Stimulated activated CD8-positive, alpha-beta memory T cell treated with anti-CD3 and anti-CD28 coated beads, Interleukin-2, amount 100 ng/mL, for 1 hour (primary cell): ENCODE measurements at places on chromosomes 5 and 9.

DNA sequence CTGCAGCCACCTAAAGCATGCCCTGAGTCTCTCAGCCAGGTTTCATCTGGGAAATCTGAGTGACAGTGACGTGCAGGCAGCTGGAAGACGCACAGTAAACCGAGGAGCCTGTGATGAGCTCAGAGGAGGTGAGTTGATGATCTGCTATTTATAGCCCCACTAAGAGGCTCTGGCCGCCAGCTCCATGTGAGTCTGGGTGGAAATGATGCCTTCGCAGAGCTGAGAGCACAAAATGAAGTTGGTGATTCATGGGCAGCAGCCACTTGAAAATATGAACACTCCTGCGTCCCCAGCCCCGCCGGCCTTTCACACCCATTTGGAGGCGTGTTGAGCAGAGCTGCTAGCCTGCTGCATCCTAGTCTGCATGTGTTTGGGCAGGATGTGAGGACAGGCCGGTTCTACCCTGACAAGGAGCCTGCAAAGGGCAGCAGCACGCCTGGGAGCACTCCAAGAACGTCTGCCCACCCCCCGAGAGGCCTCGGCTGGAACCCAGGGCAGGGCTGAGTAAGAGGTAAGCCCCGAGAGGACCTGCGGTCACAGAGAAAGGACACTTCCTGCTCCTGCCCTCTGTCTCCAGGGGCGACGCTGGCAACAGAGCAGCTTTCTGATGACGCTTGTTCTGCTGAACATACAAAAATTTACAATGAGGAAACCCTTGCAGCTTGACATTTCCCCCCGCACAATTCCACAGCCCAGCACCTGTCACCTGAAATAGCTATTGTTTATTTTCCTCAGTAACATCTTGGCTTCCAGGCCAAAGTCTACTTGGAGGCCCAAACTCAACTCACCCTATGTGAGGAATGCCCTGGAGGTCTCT lies 25.1 kb upstream of the CDKN2AIPNL start:
- peak; percentile 15 for DNase-seq

DNA sequence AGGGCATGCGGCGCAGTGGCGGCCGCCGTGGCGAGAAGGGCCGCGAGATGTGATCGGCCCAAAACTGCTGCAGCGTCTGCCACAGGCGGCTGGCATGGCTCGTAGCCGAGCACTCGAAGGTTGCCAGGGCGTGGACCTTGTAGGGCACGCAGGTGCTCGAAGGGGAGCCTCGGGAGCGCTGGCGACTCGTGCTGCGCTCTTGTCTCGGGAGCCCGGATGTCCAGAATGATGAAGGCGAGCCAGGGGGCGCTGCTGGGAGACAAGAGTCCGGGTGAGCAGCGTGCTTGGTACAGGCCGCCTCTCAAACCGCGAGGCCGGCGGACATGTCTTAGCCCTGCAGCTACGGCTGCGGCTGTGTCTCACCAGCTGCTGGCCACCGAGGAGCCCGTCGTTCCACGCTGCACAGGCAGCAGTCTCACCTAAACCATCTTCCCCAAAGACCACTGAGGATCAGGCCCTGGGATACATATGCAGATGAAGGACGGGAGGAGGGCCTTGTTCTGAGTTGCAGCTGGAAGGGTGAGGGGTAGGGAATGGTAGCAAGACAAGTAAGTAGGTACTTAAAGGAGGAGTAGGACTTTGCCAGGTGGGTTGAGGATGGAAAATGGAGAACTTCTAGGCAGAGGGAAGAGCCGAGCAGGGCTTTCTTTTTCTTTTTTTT lies 1.7 kb downstream of the CBY3 start:
- DNase-seq, result peak; percentile 51

- DNase-seq, result no peak
Measured at GRCh38 chr5:172010278-172010677, 3.8 kb upstream of the FBXW11 start.

DNA sequence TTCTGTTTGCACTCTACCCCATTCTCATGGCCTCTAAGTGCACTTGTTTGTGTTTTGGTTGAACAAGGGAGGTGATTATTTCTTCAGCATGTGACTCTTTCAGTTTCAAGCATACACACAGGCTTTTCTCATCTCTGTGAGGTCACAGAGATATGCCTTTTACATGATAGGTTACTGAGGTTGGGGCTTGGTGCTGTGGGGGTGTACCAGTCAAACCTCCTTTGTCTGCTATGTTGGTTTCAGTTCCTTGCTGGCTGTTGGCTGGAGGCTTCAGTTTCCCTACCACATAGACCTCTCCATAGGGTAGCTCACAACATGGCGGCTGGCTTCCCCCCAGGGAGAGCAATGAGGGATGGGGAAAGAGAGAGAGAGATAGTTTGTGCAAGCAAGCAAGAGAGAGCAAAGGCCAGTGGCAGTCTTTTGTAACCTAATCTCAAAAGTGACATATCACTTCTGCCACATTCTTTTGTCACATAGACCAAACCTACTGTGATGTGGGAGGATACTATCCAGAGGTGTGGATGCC lies 96.7 kb upstream of the SEMA6A start:
- no peak for DNase-seq

- DNase-seq, result no peak
Measured at GRCh38 chr5:42349163-42349562, 74.1 kb upstream of the GHR start.

GRCh38 chr5:172383191-172383802 lies 71.0 kb downstream of the SH3PXD2B start:
- DNase-seq, result no peak

DNA sequence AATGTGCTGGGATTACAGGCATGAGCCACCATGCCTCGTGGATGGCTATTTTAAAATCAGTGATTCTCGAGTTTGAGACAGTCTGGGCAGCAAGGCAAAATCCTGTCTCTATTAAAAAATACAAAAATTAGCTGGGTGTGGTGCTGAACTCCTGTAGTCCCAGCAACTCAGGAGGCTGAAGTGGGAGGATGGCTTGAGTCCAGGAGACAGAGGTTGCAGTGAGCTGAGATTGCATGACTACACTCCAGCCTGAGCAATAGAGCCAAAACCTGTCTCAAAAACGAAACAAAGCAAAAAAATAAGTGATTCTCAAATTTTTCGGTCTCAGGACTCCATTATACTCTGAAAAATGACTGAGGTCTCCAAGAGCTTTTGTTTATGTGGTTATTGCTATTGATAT lies 47.9 kb upstream of the HSPA9 start:
- DNase-seq, result no peak

DNA sequence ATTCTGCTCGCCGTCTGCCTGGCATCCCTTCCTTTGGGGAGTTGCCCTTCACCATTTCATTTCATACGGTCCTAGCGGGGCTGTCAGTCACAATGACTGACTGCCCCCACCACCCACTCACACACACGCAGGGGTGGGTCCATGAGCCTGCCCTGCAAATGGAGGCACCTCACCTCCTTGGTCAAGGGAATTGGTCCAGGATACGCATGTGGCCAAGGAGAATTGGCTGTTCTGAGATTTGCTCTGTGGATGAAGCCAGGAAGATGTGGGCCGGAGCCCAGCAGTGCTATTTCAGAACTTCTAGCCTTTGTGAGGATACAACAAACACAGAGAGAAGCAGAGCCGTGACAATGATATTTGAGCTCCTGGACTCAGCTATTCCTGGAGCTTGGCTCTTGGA lies 17.0 kb downstream of the C1QTNF2 start:
- no peak for DNase-seq

DNA sequence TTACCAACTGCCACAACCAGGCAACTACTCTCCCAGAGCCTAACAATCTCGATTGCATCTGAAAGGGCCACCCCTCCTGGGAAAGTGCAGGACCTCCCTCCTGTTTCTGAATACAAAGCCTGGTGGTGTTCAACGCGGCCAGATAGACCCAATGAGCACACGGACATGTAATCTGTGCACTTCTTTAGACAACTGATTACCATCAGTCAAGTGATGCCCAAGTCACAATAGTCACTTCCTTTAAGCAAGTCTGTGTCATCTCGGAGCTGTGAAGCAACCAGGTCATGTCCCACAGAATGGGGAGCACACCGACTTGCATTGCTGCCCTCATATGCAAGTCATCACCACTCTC lies 739 bp downstream of the C9orf72 start:
- DNase-seq, result peak; percentile 14

DNA sequence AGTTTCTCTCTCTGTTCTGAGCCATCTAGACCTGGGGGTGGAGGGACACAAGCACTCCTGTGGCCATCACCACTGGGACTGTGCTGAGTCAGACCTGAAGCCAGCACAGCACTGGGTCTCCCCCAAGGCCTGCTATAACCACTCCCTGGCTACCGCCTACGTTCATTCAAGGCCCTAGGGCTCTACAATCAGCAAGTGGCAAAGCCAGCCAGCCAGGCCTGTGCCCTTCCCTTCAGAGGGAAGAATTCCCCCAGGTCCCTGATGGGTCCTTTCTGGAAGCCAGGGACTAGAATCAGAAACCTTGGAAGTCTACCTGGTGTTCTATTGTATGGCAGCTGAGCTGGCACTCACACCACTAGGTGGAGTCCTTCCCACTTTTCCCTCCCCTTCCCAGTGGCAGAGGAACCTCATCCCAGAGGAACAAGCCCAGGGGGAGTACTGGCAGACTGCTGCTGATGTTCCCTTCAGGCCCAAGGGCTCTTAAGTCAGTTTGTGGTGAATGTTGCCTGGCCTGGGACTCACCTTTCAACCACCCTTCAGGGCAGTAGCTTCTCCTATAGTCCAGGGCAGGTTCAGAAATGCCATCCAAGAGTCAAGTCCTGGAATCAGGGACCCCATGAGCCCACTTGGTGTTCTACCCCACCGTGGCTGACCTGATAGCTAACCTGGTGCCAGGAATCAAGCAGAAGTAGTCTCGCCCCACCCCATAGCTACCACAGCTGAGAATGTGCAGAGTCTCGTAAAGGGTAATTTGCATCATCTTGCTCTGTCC lies 20.0 kb downstream of the JMY start:
- no peak for DNase-seq

GRCh38 chr5:100803397-100803796 lies 99.7 kb downstream of the ST8SIA4 start:
- DNase-seq, result no peak

DNA sequence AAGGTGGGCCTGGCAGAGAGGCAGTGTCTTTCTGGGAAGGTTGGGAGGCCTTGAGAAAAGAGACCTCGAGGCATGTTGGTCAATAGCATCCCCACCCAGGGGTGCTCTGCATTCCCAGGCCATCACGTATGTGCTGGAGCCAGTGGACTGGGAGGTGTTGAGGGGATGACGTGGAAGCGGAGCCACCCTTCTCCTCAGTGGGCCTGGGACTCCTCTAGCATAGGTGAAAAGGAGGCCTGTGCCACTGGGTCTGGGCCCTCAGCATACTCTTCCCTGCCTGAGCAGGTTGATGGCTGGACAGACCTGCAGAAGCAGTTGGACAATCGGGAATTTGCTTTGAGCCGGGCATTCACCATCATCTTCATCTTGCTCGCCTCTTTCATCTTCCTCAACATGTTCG lies 25.5 kb downstream of the PITX1 start:
- DNase-seq, result no peak

GRCh38 chr5:132501961-132502931 lies 11.7 kb upstream of the IRF1 start:
- DNase-seq, result no peak

DNA sequence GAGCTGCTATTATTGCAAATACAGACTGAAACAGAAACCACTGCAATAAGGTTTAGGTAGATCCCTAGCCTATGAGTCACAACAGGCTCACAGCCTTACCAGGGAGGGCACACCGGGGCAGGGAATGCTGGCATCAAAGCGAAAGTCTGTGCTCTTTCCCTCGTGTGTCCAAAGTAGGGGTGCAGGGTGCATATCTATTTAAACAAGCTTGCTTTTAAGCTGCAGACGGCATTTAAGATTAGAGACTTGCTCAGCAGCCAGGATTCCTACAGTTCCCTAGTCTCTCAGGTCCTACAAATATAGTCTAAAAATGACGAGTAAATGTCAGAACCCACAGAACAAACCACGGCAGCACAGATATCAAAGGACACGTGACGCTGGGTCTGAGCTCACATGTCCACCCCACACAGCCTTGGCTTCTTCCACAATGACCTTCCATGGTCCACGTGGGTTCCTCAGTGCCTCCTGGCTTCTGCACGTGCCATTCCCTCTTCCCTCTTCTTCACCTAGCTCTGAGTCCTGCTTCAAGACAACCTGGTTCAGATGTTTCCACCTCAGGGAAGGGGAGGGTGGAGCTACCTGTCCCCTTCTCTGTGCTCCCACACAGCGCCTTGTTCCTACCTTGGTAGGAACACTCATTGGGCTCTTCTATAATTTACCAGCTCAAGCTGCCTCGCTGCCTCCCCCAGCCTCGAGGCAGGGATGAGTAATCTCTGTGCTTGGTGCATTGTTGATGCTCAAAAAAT lies 193.2 kb downstream of the MAPKAP1 start:
- no peak for DNase-seq

- no peak for DNase-seq
Measured at GRCh38 chr5:55236800-55237199, 3.4 kb upstream of the CCNO start.

- no peak for DNase-seq
Measured at GRCh38 chr9:116391306-116391900, 237.8 kb downstream of the PAPPA start.

DNA sequence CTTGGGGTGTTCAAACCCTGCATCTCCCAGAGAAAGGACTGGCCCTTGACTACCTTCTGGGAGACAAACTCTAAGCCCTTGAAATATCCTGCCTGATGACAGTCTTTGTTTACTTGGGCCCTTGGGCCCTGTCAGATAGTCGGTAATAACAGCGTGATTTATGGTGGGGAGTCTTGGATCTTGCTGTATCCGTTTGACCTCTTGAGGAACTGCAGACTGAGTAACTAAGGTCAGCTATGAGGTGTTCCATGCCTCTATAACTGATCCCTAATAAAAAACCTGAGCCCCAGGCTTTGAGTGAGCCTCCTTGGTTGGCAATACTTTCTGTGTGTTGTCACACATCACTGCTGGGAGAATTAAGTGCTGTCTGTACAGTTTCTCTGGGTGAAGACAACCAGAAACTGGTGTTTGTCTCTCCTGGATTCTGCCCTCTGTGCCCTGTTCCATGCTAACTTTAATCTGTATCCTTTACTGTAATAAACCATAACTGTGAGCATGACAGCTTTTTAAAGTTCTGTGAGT lies 56.2 kb upstream of the ANKRD33B start:
- no peak for DNase-seq

GRCh38 chr9:37929441-37929895 lies 25.5 kb upstream of the SLC25A51 start:
- no peak for DNase-seq

DNA sequence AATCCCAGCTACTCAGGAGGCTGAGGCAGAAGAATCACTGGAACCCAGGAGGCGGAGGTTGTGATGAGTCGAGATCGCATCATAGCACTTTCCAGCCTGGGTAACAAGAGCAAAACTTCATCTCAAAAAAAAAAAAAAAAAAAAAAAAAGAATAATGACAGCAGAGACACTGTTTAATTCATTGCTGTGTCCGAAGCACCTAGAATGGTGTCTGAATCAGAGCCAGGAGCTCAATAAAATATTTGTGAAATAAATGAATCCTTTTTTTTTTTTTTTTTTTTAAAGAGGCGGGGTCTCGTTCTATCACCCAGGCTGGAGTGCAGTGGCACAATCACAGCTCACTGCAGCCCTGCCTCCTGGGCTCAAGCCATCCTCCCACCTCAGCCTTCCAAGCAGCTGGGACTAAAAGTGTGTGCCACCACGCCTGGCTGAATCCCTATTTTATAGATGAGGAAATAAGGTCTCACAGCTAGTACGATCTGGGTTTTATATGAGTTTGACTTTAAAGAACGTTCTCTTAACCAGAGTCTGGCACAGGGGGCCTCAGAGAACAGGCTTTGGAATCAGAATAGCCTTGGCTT lies 47.8 kb downstream of the THOC3 start:
- DNase-seq, result no peak
